ENCODE measurements at places on chromosomes 5 and 9.

DNA sequence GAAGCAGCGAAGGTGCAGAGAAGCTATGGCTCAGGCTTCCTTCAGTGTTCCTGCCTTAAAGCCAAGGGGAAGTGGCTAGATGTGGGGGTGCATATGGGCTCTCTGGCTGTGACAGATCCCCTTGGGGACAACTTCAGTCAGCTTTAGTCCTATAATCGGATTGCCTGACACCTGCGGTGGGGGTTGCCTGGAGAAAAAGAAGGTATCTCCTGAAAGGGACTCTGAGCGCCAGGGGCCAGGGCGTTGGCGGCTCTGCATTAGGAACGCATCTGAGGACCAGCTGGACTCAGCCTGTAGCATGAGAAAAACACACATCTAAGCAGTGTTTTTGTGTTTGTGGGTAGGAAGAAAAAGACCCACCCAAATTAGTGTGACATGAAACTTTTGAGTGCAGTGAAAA is 84.3 kb upstream of the OTULINL start:
- DNase-seq = no peak

DNA sequence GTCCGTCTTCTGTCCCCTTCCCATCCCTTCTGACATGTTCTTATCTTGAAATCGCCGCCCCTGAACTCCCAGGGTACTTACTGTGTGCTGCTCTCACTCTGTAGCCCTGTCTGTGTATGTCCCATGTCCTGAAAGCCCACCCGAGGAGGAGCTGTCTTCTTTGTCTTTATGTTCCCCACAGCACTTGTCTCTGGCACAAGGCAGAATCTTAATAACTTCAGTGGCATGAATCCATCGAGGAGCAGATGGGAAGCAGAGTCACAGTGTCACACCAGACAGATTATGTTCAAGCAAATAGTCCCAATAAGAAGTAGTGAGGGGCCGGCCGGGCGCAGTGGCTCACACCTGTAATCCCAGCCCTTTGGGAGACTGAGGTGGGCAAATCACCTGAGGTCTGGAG is 29.7 kb upstream of the LTC4S start:
- no peak for DNase-seq

DNA sequence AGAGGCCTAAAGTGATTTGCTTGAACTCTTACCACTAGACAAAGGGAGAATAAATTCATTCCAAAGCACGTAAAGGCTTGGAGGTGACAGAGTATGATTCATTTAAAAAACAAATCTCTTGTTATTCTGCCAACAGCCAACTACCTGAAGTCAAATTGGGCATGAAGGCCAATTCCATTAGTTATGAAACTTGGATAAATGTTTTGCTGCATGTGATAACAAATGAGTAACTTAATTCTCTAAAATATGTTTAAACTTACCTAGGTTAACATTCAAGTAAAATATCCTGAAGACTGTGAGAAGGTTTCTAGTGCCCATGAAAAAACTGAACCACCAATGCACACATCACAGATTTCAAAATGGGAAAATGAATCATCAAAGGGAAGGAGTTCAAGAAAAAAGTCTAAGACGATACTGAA is 120.1 kb upstream of the TSLP start:
- no peak for DNase-seq

GRCh38 chr9:8648271-8648845 is 848.8 kb upstream of the DMAC1 start:
- no peak for DNase-seq

DNA sequence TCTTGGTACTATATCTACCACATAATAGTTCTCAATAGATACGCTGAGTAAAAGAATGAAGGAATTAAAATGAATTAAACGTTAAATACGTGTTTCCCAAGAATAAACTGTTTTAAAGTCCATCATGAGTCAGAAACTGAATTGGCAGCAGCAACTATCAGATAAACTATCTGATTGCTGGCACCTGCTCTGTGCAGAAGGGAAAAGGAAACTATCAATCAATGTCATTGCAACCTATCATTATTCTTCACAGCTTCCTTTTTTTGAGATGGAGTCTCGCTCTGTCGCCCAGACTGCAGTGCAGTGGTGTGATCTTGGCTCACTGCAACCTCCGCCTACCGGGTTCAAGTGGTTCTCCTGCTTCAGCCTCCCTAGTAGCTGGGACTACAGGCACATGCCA is 8.8 kb upstream of the WDR36 start:
- no peak for DNase-seq

DNA sequence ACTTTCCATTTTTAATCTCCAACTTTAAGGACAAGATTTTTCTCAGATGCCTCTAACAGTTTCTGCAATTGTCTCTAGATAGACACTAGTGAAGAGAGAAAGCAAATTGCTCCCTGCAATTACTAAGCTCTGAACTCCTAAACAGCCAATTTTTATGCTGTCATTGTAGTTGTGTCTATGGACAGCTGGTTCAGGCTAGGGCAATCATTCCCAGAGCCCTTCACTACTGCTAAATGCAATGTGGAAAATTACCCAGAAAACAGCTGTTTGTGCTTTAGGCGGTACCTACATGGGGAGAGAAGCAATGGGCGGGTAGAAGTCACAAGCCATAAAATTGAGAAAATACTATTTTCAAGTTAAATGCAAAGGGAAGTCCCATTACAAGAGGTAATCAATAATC is 211.6 kb downstream of the SPOCK1 start:
- no peak for DNase-seq

- DNase-seq = no peak
Observed at GRCh38 chr5:83337453-83338035, 134.0 kb upstream of the VCAN start.
